ENCODE measurements at places on chromosomes 3 and 15.

GRCh38 chr3:185929192-185930151, 8.3 kb downstream of the TRA2B start:
- no peak for DNase-seq

GRCh38 chr15:68526784-68527183, 52.0 kb upstream of the CORO2B start:
- no peak for DNase-seq

GRCh38 chr3:42721690-42722089, 19.1 kb upstream of the HHATL start:
- no peak for DNase-seq

DNA sequence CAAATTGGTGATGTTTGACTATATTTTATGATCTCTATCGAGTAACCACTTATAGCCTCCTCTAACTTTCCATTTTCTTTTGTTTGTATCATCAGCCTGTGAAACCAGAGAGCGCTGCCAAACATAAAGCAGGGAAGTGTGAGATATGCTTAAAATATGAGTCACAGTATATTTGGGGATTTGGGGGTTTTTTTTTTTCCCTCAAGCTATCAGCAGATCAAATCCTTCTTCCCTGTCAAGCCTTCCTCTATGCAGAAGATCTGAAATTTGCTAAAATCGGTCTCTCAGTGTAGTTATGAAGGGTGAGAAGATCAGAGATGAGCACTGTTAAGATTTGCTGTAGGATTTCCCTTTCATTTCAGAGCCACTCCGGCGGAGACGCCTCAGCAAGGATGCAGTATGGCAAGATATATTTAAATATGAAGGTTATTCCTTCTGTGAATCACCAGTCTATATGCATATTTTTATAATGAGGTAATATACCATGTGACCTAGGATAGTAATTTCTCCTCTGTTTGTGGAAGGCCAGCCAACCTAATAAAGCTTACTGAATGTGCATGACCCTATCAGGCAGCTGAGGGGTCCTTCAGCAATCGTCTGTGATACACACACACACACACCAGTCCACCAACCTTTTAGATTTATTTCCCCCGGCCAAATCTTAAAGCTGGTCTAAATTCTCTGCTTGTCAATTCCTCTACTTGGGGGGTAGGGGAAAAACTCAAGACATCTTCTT, 474.1 kb downstream of the FOXP1 start:
- no peak for DNase-seq

GRCh38 chr3:140972833-140973232, 31.2 kb downstream of the SLC25A36 start:
- no peak for DNase-seq

DNA sequence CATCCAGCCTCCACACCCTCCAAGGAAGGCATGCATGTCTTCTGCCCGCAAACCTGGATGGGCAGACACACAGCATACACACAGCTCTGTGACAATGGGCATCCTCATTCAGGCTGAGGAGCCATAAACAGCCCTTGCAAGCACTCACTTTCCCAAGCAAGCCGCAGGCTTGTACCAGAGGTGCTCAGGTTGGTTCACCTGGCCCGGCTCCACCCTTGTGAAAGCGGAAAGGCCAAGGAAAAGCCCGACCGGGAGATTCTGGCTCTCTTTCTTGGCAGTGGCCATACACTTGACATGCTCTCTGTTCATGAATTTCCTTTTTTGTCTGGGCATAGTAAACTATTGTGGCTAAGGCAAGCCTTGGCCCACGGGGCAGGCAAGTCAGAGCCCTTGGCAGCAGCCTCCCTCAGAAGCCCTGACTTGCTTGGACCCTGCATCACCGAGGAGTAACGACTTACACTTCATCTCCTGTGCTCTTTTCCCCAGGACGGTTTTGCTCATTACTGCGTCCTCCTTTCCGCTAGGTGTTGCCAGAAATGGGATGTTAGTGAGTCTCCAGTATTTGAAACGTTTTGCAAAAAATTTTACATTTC, 74.6 kb upstream of the BNC1 start:
- no peak for DNase-seq

DNA sequence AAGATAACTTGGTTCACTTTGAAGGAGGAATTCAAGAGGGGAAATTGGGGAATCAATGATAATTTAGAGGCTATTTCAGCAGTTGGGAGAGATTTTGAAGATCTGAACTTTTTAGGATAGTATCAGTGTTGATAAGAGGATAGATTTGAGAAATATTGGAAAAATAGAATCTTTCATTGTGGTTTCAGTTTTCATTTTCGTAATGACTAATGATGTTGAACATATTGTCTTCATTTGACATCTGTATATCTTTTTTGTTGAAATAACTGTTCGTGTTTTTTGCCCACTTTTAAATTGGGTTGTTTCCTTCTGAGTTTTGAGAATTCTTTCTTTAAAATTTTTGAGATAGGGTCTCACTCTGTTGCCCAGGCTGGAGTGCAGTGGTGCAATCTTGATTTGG, 21.1 kb downstream of the ECT2 start:
- DNase-seq, result no peak

- DNase-seq, result no peak
Observed at GRCh38 chr3:45425237-45425933, 37.0 kb downstream of the LARS2 start.

- DNase-seq, result no peak
Observed at GRCh38 chr3:116734243-116734642, 24.7 kb downstream of the TUSC7 start.

GRCh38 chr3:61938878-61939549, 377.6 kb downstream of the PTPRG start:
- no peak for DNase-seq

DNA sequence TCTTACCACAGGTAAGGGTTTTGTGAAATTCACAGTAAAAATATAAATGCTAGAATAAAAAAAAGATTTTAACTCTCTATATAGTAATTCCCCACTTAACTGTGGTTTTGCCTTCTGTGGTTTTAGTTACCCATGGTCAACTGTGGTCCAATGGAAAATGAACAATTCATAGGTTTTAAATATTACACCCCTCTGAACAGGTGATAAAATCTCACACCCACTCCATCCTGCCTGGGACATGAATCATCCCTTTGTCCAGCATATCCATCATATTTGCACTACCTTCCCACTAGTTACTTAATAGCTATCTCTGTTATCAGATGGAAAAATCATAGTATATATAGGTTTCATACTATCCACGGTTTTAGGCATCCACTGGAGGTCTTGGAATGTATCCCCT, 49.2 kb downstream of the HDGFL3 start:
- DNase-seq, result no peak

DNA sequence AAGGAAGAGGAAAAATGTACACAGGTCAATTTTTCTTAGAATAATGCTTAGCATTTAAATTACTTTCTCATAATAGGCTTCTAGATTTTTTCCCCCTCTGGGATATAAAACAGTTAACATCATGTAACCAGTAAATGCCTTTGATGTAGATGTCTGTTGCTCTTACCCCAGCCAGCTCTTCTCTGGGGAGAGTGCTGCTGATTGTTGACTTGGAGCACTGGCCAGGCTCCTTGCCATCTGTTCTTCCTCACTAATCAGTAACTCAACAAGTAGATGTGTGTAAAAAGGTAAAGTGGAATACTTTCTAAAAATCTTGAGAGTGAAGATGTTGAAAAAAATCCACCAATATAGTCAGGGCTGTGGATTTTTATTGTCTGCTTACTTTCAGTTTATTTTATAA, 42.2 kb downstream of the RIOX2 start:
- no peak for DNase-seq

DNA sequence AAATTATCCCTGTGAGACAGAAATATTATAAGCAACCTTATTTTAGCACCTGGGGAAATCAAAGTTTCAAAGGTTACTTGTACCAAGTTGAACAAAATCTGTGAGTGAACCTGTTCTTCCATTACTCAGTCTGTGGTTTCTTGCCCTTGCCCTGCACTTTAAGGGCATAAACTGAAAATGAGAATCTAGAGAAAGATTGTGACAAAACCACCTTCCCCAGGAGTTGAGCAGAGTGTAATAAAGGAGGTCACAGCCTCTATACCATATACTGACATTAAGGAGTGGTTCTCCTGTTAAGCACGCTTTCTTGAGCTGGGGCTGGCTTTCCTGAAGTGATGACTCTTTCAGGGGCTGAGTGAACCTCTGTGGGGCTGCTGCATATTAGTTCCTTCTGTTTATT, 143.4 kb downstream of the PDCD6IP start:
- no peak for DNase-seq
